Activated naive CD8-positive, alpha-beta T cell treated with anti-CD3 and anti-CD28 coated beads for 36 hours (primary cell): ENCODE measurements at places on chromosomes 5 and 9.

DNA sequence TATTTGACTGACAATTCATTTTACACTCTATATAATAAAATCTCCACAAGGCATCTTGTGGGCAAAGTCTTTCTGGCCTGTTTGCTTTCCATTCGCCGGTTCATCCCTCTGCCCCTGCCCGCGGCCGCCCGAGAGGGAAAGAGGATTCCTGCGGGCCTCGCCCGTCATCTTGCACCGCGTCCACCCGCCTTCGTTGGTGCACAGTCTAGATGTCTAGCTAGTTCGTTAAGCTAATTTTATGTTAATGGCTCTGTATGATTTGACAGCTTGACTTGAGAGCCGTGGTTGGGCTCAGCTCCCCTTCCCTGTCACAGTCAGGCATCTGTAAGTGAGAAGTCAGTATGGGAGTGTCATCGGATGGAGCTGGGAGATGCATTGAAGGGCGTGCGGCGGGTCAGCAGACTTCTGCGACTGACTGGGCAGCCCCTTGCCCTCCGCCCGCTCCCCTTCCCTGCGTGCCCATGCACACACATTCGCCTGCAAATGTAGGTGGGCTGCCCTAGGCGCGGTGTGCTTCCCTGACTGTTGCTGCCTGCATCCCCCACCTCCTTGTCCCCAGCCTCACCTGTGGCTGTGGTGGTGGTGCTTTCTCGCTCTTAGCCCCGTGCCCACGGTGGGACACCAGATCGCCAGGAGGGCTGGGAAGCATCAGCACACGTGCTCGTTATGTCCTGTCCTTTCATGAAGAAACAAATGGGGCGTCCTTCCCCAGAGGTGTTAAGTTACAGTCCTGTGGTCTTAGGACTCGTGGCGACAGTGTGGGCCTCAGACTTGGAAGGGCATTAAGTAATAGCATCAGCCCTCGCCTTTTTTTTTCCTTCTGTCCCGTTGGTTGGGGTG is 25.9 kb upstream of the PRDM12 start:
- DNase-seq: no peak

GRCh38 chr5:168320805-168321204 is 29.4 kb downstream of the WWC1 start:
- DNase-seq: no peak

- no peak for DNase-seq
Observed at GRCh38 chr9:35658968-35659220, 802 bp downstream of the CCDC107 start.

- no peak for DNase-seq
Observed at GRCh38 chr9:7185612-7186011, 427.8 kb downstream of the KDM4C start.

DNA sequence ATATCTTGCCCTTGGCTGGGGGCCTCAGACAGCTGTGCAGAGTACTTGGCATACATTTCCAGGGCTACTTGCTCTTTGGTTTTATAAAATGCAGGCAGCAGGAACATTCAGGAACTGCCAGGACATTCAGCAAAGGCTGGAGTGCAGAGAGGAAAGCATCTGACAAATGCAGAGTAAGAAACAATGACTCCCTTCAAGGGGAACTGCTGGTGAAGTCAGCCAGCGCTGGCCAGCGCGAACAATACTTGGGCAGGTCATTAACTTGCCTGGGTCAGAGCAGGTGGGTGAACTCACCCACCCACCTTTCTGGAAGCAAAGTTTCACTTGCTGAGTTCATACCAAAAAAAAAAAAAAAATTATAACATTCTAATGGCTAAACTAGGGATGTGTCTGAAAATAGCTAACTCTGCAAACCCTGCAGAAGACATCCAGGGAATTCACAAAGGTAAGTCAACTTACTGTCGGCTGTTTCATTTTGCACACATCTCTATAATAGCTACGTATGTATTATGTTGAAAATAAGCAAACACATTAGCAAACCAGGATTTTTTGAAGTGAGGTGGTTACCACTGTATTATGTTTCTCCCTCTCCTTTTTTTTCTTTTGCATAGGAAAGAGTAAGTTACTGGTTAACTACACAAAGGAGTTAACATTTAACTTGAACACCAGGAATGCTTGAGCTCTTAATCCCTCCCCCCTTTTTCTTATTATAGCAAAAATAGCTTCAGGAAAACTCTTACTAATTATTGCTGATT is 152.2 kb downstream of the GLIS3 start:
- no peak for DNase-seq
